ENCODE measurements at places on chromosomes 1 and 21.
A peak's percentile ranks its signal among the peaks of the same experiment; 100 is the strongest.

- no peak for DNase-seq
Measured at GRCh38 chr1:30606166-30606565, 117.2 kb downstream of the MATN1 start.

DNA sequence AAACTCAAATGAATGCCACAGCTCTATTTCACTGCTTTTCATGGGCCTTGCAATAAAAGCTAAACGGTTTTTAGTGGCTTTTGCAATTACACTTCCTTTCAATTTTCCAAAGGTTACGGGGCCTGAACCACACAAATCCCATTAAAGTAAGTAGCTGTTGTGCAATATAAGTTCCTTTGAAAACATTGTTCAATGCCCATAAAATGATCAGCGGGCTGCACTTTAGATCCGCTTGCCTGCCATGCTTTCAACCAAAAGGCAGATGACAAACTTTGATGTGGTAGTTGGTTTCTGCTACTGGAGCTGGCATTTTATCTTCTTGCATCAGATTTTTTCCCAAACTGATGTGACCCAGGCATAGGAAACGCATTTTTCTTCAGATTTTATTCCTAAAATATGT, 50.2 kb downstream of the PRRX1 start:
- DNase-seq = no peak

DNA sequence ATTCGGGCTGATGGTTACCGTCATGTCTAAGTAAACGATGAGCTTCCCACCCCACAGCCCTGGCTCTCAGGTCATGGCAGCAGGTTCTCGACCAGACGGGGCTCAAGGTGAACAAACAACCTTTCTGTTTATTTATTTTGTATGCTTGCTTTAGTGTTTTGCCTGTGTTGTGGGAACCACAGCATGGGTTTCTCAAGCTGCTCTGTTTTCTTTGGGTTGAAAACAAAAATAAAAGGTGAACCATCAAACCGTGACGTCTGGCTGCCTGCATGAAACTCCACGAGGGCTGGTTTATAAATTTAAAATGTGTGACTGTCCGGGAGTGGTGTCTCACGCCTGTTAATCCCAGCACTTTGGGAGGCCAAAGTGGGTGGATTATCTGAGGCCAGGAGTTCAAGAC, 28.0 kb downstream of the TMEM51 start:
- no peak for DNase-seq

- DNase-seq = no peak
Measured at GRCh38 chr1:168287237-168287664, 6.6 kb downstream of the TBX19 start.

GRCh38 chr1:23083714-23084480, 64.6 kb downstream of the KDM1A start:
- DNase-seq = no peak

DNA sequence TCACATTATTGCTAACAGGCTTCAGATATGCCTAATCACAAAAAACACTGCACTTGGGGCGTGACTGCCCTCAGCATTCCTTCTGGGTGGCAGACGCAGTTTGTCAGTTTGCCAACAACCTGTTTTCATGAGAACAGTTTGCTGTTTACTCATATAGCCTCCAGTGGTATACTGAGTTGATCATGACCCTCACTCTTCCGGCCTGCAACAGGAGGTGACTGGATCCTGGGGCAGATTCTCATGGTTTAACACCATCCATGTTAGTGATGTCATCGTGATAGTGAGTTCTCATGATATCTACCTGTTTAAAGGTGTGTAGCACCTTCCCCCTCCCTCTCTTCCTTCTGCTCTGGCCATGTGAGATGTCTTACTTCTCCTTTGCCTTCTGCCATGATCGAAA, 555.2 kb downstream of the PLPP3 start:
- no peak for DNase-seq

GRCh38 chr1:216742625-216743024, 19.4 kb upstream of the ESRRG start:
- no peak for DNase-seq

DNA sequence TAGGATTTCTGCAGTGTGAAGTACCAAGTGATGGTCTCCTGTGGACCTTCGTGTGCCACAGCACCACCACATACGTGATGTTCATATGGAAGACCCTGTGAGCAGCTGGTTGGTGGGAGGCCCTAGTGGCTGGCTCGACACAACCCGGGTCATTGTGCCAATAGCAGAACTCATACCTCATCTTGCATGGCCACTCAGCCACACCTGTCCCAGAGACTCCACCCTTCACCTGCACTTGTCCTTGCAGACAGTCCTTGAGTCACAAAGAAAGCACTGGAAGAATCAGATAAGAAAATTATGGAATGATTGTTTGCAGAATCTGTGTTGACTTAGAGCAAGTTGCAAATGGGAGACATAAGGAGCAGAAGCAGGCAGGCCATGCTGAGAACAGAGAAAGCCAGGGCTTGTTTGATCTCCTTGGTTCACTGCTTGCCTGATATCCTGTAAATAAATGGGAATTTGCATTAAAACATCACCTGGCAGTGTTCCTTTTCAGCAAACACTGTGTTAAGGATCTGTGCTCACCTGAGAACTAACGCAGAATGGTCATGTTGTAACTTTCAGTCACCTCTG, 307.7 kb downstream of the SIPA1L2 start:
- no peak for DNase-seq

DNA sequence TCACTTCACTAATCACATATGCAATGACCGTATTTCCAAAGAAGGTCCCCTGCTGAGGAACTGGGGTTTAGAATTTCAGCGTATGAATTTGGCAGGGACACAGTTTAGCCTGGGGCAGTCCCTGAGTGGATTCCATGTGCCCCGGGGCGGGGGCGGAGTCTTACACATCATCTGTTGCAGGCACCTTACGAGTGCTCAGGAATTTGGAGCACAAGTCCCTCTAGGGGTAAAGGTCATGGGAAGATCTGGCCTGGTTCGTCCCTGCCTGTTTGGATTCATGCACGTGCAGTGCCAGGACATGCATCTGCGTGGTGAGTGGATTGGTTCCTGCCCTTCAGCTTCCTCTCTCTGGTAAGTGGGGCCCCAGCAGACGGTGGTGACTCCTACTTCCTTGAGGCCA, 208.3 kb upstream of the C1orf174 start:
- DNase-seq = no peak

DNA sequence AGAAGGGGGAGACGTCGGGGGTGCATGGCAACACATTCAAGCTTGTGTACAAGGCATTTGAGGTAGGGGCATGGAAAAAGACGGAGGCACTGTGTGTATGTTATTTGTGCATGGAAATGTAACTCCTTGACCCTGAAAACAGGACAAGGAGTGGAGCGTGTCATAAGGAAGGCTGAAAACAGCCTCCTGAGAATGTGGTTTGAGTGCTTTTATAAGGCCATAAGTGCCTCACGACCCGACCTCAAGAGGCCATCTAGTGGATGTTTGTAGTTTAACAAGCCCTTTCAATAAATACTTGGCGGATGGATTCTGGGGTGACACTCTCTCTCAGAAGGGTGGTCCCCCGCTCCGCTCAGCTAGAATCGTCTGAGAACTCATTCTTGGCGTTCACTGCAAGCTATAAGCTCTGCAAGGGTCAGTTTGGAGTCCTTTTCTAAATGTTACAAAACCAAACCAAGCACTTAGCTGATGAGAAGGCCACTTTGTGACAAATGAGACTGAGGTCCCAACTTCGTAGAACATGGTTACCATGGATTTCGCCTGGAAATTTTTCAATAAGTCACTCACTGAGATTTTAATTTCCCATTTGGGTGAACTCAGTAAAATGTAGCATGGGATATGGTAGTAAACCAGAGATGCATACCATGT, 38.8 kb upstream of the CLCA4 start:
- no peak for DNase-seq

DNA sequence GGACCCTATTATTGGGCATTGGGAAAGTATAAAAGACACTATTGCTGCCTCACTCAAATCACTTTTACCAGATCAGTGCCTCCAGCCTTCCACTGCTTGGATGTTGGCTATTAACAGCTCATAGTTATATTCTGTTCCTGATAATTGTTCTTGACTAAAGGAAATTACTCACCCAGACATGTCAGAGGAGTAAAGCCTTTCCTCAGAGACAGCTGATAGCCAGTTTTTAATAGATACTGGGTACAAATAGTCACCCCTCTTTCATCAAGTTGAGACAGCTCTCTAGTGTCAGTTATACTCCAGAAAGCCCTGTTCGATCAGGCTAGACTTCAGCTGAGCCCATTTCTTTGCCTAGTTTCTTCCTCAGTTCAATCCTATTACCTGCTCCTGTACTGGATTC, 876.1 kb upstream of the B3GALT2 start:
- no peak for DNase-seq

DNA sequence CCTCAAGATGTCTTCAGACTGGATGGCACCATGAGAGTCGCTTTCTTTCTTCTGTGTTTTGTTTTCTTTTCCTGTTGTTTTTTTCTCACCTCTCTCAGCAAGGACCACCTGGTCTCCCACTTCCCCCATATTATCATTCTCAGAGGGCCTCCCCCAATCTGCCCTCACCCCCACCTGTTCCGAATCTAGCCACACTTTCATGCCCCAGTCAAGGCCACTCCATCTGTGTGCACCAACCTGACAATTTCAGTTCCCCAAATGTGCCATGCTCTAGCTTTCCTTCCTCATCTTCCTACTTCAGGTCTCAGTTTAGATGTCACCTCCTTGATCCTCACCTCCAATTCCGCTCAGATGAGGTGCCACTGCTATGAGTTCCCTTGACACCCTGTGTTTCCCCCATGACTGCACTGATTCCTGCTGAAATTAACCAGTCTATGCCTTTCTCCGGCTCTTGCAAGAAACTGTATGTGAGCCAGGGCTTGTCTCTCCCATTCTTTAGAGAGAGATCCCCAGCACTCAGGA, 146.2 kb downstream of the PLPP3 start:
- DNase-seq = no peak

DNA sequence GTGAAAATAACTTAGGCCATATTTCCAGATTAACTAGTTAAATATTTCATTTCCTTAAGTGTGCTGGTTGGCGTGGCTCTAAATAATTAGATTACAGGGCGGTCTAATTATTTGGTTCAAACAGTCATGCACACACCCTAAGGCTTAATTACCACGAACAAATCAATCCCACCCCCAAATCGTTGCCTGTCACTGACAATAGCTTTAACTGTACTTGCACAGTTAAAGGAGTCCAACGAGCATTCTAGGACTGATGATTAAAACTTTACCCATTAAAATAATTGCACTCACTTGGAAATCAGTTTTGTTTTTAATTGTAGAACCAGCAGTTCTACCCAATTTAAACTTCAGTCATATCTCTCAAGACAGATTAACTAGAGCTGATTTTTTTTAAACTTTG, 1.5 kb upstream of the POU2F1 start:
- no peak for DNase-seq

DNA sequence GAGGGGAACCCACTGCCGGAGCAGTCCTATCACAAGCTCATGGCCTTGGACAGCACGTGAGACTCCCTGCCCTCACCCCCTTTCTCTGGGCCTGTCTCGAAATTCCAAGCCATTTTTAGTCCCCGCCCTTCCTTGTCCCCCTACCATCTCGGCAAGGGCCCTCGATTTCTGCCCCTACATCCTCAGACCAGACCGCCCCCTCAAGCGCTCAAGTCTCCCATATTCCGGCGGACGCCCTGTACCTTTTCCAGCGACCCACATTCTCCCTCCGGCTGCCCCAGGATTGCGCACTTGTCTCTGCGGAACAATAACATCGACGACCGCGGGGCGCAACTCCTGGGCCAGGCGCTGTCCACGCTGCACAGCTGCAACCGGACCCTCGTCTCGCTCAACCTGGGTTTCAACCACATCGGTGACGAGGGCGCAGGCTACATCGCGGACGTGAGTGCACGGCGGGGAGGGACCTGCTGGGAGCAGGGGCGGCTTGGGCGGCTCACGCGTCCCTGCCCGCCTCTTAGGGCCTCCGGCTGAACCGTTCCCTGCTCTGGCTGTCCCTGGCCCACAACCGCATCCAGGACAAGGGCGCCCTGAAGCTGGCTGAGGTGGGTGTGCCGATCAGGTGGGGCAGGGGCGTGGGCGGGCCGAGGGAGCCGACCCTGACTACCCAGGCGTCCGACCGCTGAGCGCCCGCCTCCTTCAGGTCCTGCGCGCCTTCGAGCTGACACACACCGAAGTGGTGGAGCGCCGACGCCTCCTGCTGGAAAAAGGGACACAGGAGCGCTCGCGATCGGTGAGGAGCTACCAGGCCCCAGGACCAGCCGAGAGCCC, 7.0 kb downstream of the LRRC71 start:
- peak; percentile 52 for DNase-seq

DNA sequence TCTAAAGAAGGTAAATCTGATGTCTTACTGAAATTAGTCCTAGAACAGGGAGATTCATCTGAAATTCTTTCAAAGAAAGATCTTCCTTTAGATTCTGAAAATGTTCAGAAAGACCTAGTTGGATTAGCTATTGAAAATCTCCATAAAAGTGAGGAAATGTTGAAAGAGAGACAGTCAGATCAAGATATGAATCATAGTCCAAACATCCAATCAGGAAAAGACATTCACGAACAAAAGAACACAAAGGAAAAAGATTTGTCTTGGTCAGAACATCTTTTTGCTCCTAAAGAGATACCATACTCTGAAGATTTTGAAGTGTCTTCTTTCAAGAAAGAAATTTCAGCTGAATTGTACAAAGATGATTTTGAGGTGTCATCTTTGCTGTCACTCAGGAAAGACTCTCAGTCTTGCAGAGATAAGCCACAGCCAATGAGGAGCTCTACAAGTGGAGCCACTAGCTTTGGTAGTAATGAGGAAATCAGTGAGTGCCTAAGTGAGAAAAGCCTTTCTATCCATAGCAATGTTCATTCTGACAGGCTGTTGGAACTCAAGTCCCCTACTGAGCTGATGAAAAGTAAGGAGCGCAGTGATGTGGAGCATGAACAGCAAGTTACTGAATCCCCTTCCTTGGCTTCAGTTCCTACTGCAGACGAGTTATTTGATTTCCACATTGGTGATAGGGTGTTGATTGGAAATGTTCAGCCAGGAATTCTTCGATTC, 61.6 kb upstream of the QSOX1 start:
- DNase-seq = no peak

- no peak for DNase-seq
Measured at GRCh38 chr21:38538353-38538752, 40.1 kb upstream of the ERG start.

- DNase-seq = no peak
Measured at GRCh38 chr1:212161231-212161781, 123.9 kb upstream of the PPP2R5A start.

GRCh38 chr1:93960641-93961147, 51.5 kb upstream of the GCLM start:
- no peak for DNase-seq

- DNase-seq = no peak
Measured at GRCh38 chr1:109768335-109768650, 4.6 kb upstream of the EPS8L3 start.

GRCh38 chr1:117067533-117068370, 7.6 kb downstream of the TTF2 start:
- DNase-seq = no peak

- no peak for DNase-seq
Measured at GRCh38 chr1:67997746-67998145, 52.7 kb downstream of the DIRAS3 start.

- DNase-seq = no peak
Measured at GRCh38 chr1:192654591-192655251, 18.8 kb downstream of the RGS13 start.

Data from activated CD4-positive, alpha-beta T cell treated with anti-CD3 and anti-CD28 coated beads, Interleukin-2, amount 50 U/mL, for 24 hours (primary cell).